ENCODE measurements at places on chromosomes 6 and 20. TPM values are rescaled to one million over a fixed set of nuclear protein-coding genes. Genes with fewer than 3 reads are reported as not detected.

The MAPK13 gene
- 53.3 TPM for polyA plus RNA-seq

The C6orf58 gene
- polyA plus RNA-seq = not detected

The FERMT1 gene
- polyA plus RNA-seq = 14.0 TPM

The SMIM29 gene
- 36.6 TPM for polyA plus RNA-seq

The PHACTR1 gene
- 0.55 TPM for polyA plus RNA-seq

The MEI4 gene
- not detected for polyA plus RNA-seq

The NNAT gene
- 2.5 TPM for polyA plus RNA-seq

The SOBP gene
- 0.84 TPM for polyA plus RNA-seq

The HSPA1L gene
- polyA plus RNA-seq = 0.42 TPM

The NKAPL gene
- polyA plus RNA-seq = 0.85 TPM
